A673 (cell line): ENCODE measurements at places on chromosomes 4 and X.

DNA sequence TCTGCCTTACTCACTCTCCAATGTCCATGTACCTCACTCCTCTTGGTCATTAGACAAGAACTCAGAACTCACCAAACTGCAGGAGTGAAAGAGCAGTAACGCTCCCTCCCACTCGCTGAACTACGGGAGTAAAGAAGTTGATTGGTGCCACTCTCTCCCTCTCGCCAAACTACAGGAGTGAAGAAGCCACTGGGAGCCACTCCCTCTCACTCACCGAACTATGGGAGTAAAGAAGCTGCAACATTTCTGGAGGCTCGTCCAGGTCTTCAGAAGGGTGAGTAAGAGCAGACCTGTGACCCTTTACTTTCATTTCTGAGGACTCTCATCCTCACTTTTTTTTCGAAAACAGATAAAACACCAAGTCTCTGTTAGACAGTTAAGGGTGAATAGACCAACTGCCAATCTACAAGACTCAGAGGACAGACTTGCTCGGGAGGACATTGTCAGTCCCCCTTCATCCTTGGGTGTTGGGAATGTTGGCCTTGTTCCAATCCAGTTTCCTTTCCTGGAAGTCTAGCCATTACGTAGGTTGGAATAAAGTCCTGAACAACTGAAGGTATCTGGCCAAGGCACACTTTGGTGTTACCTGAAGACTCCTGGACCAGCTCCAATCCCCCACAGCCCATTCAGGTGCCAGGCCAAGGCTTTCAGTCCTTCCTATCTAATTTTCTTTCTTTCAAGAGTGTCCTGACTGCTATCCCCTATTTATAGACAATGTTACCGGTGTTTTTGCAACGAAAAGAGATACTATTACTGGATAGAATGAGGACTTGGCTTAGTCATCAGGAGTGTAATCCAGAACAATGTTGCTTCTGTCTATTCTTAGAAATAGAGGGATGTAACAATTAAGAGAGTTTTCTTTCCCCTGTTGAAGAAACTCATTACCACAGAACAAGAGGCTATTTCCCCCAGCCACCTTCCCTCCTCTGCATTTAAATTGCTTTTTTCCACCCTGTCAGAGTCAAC, 11.0 kb upstream of the COL25A1 start:
- DNase-seq, result no peak

DNA sequence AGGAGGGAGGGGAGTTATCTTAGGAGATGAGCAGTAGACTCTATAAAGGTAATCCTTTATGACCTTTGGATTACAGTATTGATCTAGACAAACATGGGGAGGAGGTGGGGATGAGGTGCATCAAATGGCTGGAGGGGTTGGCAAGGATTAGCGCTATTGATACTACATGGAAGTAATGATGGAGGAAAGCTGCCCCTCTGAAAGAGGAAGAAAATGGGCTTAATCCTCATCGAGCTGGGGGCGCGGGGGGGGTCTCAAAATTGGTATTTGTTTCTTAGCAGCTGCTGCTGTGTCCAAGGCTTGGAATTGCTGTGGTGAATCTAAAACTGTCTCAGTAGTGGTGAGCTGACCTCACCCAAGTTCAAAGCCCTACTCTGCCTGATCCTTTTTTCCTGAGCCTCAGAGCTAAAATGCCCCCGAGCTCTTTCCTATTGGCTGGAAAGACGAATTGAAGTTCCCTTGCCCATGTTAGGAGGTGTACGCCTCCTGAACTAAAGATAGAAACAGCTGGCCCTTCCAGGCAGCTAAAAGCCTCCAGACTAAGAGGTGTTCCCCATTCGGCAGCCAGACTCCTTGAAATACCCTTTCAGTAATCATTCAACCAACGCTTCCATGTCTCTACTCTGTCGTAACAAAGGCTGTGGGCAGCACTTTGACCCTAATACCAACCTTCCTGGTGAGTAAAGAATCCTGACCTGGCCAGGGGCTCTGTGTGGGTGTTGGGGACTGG, at the start of gene ITGB1BP2:
Gene ITGB1BP2, plus strand, starts transcription at position 556 of the 730 bp plus-strand sequence. Its CDS starts 57 bp downstream, at position 613.
- no peak for DNase-seq

DNA sequence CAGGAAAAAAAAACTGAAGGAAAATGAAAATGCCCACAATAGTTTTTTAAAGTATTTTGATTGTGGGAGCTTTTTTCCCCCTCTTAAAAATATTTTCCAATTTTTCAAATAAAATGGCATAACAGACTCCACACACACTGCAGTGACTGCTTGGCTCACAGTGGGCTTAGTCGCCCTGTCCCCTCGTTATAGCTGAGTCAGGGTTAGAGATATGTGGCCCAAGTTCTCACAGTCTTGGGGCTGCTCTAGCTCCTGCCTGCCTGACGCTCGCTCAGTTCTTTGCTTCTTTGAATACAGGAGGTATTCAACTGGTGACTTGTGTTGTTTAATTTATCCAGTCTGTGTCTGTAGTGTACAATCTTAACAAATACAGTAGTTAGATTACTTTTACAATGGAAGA, 47.7 kb downstream of the BEND2 start:
- DNase-seq, result no peak

- no peak for DNase-seq
These were observed at the start of gene RXFP1 for GRCh38 chr4:158521484-158522088. TSS of gene RXFP1 (plus strand) at chr4:158521882. CDS start at chr4:158521977, 95 bp downstream.

DNA sequence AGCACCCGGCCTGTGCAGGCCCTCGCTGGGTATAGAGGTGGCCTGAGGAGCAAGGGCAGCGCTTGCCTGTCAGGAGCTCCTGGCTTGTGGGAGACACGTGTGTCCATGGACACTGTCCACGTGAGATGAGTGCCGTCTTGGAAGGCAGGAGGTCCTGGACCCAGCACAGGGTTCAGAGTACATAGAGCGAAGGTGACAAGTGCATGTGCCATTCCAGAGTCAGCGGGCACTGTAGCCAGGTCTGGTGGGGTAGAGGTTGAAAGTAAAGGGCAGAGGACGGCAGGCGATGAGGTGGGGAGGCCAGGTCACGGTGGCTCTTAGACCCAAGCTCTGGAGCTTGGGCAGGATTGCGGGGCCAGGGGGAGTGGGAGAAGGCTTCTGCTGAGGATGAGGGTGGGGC, 28.4 kb upstream of the TADA2B start:
- no peak for DNase-seq
